DND-41 (cell line): ENCODE measurements at places on chromosomes 1 and 21.

- DNase-seq: no peak
Measured at GRCh38 chr1:30689901-30690645, 33.3 kb downstream of the MATN1 start.

DNA sequence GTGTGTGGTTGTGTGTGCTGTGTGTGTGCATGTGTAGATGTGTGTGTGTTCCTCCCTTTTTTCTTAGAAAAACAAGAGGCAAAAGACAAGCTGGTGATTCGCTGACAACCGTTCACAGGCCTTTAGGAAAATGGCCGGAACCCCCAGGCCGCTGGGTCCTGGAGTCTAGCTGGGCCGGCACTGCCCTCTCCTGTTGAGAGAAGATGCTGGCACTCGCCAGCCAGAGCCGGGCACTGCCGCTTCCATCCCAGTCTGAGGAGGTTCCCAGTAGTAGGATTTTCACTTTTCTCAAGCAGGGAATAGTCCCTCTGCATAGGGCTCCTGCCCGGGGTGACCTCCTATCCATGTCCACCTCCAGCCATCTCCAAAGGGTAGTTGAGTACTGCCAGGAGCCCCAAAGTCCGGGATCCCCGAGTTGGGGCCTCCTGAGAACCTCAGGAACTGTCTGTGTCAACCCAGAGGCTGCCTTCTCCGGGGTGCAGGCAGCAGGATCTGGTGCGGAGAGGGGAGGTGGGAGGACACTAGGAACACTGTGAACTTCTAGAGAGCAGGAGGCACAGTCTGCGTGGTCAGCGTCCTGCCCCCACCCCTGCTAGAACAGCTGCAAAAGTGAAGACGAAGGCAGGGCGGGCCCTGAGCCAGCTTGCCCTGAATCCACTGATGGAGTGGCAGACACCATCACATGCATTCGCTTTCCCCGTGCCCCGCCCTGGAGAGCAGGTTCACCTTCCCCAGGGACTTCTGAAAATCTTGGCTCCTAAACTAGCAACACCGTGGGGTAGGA, 44.1 kb upstream of the ARHGEF16 start:
- DNase-seq: no peak

DNA sequence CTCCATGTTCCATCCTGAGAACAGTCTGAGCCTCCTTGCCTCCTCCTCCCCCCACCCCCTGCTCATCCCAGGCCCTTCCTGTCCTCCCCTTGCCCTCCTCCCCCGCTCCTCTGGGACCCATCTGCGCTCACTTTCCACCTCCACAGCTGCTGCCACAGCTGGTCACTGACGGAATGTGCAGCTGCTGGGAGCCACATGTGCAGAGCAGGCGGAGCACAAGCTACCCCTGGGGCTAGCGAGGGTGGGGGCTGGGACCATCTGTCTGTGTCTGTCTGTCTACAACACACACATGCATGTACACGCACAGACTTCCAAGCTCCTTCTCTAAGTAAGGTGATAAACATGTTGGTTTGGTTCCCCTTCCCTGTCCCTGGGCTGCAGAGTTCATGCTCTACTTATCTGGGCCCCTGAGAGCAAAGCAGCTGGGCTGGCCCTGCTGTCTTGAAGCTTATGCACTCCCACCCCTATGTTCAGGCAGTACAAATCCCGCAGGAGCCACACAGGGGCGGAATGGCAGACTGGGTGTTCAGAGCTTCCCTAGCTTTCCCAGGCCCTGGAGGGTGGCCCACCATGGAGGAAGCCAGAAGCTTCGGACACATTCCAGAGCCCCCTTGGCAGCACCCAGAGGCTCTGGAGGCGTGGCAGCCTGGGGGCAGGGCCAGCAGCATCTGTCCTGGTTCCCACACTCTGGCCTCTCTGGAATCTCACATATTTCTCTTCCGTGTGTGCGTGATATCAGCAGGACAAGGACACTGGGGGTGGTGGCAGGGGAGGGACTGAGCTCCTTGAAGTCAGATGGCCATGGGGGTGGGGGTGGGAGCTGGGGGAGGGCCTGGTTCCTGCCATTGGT, 7.0 kb upstream of the HEYL start:
- DNase-seq: peak; percentile 23

DNA sequence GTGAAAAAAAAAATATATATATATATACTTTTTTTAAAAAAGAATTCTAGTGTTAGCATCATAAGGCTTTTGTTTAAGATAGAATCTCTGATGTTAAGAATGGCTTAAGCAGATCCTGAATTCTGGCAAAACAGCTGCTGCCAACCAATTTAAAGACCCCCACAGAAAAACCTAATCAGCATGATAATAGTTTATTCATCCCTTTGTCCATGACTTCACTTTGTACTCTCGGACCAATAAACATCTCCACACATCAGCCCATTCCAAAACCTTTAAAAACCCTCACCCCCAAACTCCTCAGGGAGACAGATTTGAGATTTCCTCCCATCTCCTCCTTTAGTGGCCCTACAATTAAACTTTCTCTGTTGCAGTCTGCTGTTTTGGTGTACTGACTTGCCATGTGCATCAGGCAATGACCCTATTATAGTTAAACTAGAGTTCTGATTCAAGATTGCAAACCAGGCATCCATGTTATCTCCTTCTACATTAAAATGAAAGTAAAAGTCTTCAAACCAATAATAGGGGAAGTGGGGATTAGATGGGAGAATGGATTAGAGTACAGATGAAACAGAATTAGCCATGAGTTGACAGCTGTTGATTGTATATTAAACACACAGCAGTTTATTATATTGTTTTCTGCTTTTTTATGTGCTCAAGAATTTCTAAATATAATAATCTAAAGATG, 9.8 kb upstream of the PHTF1 start:
- no peak for DNase-seq

GRCh38 chr1:11697188-11697892, 5.8 kb downstream of the DRAXIN start:
- DNase-seq: no peak
